NCI-H1436 (cell line): ENCODE measurements at places on chromosomes 6 and 20.

- DNase-seq = no peak
Observed at GRCh38 chr6:40358473-40359460, 228.4 kb downstream of the LRFN2 start.

- DNase-seq = no peak
Observed at GRCh38 chr6:26524722-26525370, 13.3 kb upstream of the HMGN4 start.

DNA sequence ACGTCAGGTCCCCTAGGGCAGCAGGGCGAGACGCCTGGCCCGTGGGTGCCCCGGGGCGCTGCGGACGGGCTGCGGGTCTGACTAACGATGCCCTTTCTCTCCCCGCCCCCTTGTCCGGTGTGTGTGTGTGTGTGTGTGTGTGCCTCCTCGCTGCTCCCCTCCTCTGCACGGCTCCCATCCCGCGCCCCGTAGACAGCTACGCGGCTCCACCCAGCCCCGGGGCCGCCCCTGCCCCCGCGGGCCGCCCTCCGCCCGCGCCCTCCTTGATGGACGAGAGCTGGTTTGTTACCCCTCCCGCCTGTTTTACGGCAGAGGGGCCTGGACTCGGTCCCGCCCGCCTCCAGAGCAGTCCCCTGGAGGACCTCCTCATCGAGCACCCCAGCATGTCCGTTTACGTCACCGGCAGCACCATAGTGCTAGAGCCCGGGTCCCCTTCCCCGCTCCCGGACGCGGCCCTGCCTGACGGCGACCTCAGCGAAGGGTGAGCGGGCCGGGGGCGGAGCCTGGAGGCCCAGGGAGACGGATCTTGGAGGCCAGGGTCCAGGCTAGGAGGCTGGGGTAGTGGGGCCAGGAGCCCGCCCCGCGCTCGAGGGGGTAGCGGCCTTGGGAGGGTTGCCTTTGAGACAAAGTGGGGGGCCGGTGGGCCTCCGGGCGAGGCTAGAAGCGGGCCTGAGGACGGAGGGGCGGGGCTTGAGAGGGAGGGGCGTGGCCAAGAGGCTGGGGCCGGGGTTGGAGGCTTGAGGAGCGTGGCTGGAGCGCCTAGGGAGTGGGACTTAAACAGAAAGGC is 5.1 kb downstream of the TP53INP2 start:
- DNase-seq = peak; percentile 77

DNA sequence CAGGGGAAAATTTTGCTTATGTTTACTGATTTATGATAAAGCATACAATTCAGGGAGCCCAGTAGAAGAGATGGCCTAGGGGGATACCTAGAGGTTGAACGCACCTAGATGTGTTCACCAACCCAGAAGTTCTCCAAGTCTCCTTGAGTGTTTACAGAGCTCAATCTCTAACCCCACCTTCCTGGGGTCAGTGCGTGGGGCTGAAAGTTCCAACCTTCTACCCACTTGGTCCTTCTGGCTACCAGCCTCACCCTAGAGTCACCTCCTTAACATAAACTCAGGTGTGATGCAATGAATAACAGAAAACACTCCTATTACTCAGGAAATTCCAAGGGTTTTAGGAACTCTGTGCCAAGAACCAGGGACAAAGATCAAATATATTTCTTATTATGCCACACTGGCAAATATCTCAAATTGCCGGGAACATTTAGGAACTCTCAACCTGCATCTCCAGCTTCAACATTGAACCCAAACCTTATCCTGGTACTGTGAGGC is 26.4 kb downstream of the AFG1L start:
- no peak for DNase-seq
